ENCODE measurements at places on chromosomes 4 and X. TPM values are rescaled to one million over a fixed set of nuclear protein-coding genes. Genes with fewer than 3 reads are reported as not detected.

RBMXL3 gene
- not detected for polyA plus RNA-seq

NCAPG gene
- polyA plus RNA-seq: 1.6 TPM

XIAP gene
- 15.3 TPM for polyA plus RNA-seq

RIBC1 gene
- 8.6 TPM for polyA plus RNA-seq

ERCC6L gene
- polyA plus RNA-seq: 0.16 TPM

ABHD18 gene
- polyA plus RNA-seq: 4.5 TPM

ASB12 gene
- 0.16 TPM for polyA plus RNA-seq

GYG2 gene
- polyA plus RNA-seq: 0.59 TPM

LONRF3 gene
- 3.8 TPM for polyA plus RNA-seq

STOX2 gene
- polyA plus RNA-seq: 1.8 TPM
